T-helper 17 cell (primary cell): ENCODE measurements at places on chromosomes 2 and 18.

DNA sequence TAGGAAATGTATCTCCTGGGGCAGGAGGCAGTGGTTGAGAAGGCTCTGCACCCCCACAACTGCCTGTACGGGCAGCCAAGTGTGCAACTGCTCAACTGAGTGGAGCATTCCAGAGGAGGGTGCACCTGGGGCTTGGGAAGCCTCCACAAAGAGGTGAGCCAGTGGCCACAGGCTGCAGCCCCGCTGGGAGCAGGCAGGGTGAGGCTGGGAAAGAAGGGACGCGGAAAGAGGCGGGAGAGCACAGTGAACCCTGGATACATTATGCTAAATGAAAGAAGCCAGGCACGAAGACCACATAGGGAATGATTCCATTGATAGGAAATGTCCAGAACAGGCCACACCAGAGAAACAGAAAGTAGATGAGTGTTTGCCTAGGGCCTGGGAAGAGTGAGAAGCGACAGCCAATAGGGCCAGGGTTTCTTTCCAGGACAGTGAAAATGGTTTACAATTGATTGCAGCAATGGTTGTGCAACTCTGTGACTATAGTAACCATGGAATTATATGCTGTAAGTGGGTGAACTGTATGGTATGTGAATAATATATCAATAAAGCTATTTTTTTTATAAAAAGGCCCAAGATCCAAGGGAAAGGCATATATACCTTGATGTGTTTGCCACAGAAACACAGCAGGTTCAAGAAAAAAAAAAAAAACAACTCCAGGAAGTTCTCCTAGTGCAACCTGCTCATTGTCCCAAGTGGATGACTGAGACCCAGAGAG is 82.4 kb downstream of the DDX1 start:
- no peak for DNase-seq

DNA sequence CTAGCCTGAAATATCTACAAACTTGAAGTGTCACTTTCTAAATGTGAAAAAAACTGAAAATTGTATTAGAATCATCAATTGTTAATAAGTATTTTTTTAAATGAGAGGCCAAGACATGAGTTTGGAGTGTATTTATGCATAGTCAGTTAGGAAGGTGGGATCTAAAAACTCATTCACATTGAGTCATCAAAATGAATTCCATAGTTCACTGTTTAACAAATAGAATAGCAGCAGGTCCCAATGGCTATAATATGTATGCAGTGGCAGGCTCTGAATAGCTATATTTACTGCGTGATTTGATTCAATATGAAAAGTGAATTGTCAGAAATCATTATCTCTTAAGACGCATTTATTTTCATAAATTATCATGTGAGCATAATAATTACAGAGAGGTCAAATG is 256.1 kb downstream of the ZNF385B start:
- DNase-seq = no peak

DNA sequence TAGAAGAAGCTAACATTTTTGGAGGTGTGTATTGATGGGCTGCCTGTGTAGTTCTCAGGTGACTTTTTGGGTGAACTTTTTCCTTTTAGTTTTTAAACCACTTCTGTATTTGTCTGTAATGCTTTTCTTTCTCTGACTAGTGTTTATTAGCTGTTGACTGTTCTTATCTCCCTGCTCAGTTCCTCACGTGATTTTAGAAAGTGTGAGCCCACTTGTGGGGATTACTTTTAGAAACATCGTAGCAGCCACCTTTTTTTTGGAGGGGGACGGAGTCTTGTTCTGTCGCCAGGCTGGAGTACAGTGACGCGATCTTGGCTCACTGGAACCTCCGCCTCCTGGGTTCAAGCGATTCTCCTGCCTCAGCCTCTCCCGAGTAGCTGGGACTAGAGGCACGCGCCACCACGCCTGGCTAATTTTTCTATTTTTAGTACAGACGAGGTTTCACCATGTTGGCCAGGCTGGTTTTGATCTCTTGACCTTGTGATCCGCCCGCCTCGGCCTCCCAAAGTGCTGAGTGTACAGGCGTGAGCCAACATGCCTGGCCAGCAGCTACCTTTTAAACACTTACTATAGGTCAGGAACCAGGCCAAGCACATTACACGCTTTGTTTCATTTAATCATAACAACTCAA is 9.2 kb upstream of the CDKL4 start:
- no peak for DNase-seq

- DNase-seq = no peak
These were observed 42.6 kb upstream of the MAP3K20 start for GRCh38 chr2:173033084-173033483.

DNA sequence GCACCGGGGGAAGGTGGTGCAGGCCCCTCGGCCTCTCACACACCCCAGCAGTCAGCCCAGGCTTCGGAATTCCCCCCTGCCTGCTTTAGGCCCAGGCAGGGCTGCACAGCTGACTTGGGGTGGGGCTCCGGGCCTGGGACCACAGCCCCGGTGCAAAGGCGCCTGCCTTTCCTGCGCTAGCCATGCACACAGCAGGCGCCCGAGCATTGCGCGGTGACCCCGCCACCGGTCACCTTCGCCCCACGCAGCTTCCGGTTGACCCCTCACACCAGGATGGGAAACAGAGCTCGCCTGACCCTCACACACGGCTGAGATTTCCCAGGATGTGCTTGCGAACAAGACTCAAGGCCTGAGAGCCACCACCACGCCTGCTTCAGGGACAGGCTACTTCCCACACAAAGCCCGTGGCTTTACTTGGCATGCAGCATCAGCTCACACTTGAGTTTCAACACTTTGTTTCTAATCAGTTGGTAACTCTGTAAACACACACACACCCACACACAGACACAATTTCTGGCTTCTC is 46.0 kb downstream of the SLC66A2 start:
- DNase-seq = no peak
